Astrocyte (in vitro differentiated cells and primary cell): ENCODE measurements at places on chromosomes 4 and X. TPM values are rescaled to one million over a fixed set of nuclear protein-coding genes. Genes with fewer than 3 reads are reported as not detected.

The TIGD4 gene
- total RNA-seq: 0.23 and 0.31 TPM in 2 replicates

The MAGEE1 gene
- 3.2 and 3.9 TPM in 2 replicates for total RNA-seq

The FGFR3 gene
- total RNA-seq: 3.6 and 3.9 TPM in 2 replicates

The TXK gene
- total RNA-seq: 0.50 TPM in 1 of 2 replicates, not detected in the other

The HSD17B13 gene
- total RNA-seq: 0.09 TPM in 1 of 2 replicates, not detected in the other

The CLGN gene
- 1.1 and 1.6 TPM in 2 replicates for total RNA-seq

The NCAPG gene
- 2.6 and 4.7 TPM in 2 replicates for total RNA-seq

The FAM47E gene
- 0.54 and 0.84 TPM in 2 replicates for total RNA-seq
